Effector memory CD4-positive, alpha-beta T cell (primary cell): ENCODE measurements at places on chromosomes 6 and 20.

- no peak for DNase-seq
- H3K36me3 ChIP-seq = no peaks in the 10 kb centered on the region
- H3K4me1 ChIP-seq = no peaks in the 10 kb centered on the region
- H3K27ac ChIP-seq = no peak overlapping the region
Measured at GRCh38 chr6:53627391-53628218, 38.0 kb downstream of the KLHL31 start.

GRCh38 chr6:140567466-140567865 is 1193.0 kb upstream of the CITED2 start:
- H3K27ac ChIP-seq = no peak overlapping the region
- no peaks in the 10 kb centered on the region for H3K36me3 ChIP-seq
- no peaks in the 10 kb centered on the region for H3K27me3 ChIP-seq
- no peaks in the 10 kb centered on the region for H3K4me1 ChIP-seq

DNA sequence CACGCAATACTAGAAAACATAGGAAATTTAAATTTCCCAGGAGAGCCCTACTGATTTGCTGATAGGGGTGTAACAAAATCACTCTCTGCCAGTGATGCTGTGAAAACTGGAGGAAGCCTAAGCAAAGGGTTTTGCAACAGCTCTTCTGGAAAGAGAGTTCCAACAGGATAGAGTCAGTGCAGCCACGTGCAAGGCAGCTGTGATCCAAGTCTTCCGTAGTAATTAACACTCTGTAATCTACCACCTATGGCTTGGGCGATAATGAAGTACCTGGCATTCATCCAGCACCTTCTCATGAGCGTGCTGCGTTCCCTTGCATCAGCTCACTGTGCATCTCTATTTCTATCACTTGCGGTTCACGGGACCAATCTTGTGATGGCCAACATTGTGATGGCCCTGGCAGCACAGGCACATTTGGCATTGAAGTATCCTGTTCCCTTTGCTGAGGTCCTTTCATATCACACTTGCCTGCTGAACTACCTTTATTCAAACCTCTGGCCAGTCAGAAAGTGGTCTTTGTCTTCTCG is 48.2 kb downstream of the IRF4 start:
- H3K27ac ChIP-seq = no peak overlapping the region
- no peak overlapping the region for H3K4me3 ChIP-seq
- peaks cover 7% of the 10 kb centered on the region for H3K4me1 ChIP-seq
- no peaks in the 10 kb centered on the region for H3K36me3 ChIP-seq
- no peak for DNase-seq

DNA sequence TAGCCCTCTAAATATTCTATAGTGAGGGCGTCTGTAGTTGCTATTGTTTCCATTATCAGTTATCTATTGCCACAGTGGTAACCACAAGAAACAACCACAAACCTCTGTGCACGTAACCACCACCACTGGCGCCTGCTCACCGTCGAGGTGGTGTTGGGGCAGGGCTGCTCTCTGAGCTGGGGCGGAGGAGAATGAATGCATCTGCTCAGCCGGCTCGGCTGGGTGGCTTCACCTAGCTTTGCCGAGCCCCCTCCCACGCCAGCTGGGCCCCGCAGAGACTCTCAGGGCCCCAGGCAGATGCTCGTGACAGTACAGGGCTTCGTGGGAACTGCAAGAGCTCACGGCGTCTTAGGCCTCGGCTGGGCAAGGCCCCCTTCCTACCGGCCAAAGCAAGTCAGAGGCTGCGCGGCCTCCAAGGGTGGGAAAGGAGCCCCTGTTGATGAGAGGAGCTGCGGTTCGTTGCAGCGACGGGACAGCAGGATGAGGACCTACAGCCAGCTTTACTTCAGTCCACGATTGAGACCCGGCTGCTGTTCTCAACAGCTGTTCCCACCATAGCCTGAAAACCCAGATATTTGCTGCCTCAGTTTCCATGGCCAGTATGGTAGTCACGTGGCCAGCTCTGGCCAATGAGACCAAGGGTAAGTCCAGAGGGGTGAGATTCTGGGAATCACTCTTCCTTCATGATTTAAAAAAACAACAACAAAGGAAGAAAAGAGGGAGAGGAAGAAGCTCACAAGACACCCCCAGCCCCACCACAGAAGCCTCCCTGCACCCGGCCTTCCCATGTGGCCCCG is 120.2 kb upstream of the AFDN start:
- H3K27ac ChIP-seq = no peak overlapping the region
- peaks cover 10% of the 10 kb centered on the region for H3K27me3 ChIP-seq
- H3K4me3 ChIP-seq = peak overlapping the region; percentile 18

DNA sequence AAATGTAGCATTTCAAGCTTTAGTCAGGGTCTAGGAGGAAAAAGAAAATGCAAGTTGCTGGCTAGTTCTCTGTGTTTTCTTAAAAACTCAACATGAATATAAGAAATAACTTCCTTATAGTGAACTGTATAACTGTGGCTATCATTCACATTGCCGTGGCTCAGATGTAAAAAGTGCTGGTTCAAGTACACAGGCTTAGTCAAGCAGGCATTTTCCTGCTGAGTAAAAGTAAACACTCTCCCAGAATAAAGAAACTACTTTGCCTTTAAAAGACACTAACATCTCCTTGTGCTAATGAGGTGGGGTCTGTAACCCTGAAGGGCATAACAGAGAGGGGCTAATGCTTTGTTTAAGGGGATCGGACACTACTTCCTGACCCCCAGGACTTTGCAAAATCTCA is 3.3 kb downstream of the ATP5F1E start:
- H3K27ac ChIP-seq = no peak overlapping the region
- H3K4me3 ChIP-seq = no peak overlapping the region
- no peak for DNase-seq
- peaks cover 24% of the 10 kb centered on the region for H3K4me1 ChIP-seq
- H3K36me3 ChIP-seq = peaks cover 50% of the 10 kb centered on the region

- no peak overlapping the region for H3K4me3 ChIP-seq
- no peaks in the 10 kb centered on the region for H3K27me3 ChIP-seq
- no peaks in the 10 kb centered on the region for H3K36me3 ChIP-seq
- no peak for DNase-seq
- H3K27ac ChIP-seq = no peak overlapping the region
Measured at GRCh38 chr20:43975096-43975768, 60.6 kb downstream of the TOX2 start.

DNA sequence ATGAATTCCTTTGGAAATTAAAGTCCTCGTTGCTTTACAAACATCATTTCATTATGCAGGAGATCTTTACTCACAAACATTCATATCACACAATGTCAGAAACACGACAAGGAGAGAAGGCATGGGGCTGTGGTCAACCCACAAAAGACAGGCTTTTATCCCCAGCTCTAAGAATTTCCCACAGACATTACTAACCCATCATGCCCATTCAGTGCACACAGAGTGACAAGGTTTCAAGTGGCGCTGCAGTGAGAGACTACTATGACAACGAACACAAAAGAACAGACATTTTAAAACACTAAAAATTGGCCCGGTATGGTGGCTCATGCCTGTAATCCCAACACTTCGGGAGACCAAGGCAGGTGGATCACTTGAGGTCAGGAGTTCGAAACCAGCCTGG is 579.8 kb upstream of the AGPAT4 start:
- H3K27ac ChIP-seq = no peak overlapping the region
- DNase-seq = no peak

DNA sequence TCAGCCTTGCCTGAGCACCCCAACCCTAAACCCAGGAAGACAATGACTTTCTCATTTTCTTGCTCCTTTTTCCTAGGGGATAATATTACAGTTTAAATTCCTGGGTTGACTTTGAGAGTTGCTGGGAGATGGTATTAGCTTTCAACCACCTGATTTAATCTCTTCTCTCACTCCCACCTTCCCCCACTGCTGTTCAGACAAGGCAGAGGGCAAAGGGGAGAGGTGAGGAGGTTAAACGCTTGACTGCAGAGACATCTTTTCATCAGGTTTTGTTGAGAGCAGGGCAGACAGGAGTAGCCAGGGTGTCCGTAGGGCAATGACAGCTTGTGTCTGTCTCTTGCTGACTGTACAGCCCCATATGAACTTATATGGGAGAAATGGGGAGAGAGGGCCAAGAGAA is 811.2 kb downstream of the MAFB start:
- no peaks in the 10 kb centered on the region for H3K36me3 ChIP-seq
- H3K27me3 ChIP-seq = no peaks in the 10 kb centered on the region

DNA sequence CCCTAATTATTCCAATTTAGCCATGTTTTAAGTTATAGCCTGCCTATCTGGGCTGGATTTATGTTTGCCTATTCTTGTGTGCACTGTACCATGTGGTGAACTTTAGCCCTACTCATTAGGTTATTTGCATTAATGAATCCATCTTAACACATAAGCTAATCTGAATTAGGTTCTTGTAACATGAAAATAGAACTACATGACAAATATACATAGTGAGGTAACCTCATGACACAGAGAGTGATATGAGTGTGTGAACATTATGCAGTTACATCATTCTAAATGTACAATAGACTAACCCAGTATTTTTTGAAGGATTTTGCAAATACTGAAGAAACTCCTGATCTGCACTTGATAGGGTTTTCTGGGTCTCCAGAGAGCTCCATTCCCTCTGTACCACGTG is 733.7 kb upstream of the CITED2 start:
- H3K4me1 ChIP-seq = no peaks in the 10 kb centered on the region
- no peak for DNase-seq
- no peak overlapping the region for H3K27ac ChIP-seq
- H3K36me3 ChIP-seq = no peaks in the 10 kb centered on the region
- H3K4me3 ChIP-seq = no peak overlapping the region

GRCh38 chr20:35632539-35633115 is 17.0 kb downstream of the SPAG4 start:
- H3K27me3 ChIP-seq = no peaks in the 10 kb centered on the region
- no peaks in the 10 kb centered on the region for H3K4me1 ChIP-seq
- H3K36me3 ChIP-seq = peaks cover 39% of the 10 kb centered on the region
- no peak overlapping the region for H3K27ac ChIP-seq
- no peak overlapping the region for H3K4me3 ChIP-seq

GRCh38 chr6:22222469-22222868 is 74.4 kb downstream of the PRL start:
- no peaks in the 10 kb centered on the region for H3K36me3 ChIP-seq
- no peak for DNase-seq
- no peak overlapping the region for H3K27ac ChIP-seq

GRCh38 chr20:37777988-37778659 is 84.3 kb downstream of the CTNNBL1 start:
- H3K4me3 ChIP-seq = no peak overlapping the region
- H3K36me3 ChIP-seq = peaks cover 37% of the 10 kb centered on the region
- no peak overlapping the region for H3K27ac ChIP-seq
- H3K27me3 ChIP-seq = no peaks in the 10 kb centered on the region

GRCh38 chr6:36608788-36609563 is 14.8 kb downstream of the SRSF3 start:
- peaks cover 4% of the 10 kb centered on the region for H3K4me1 ChIP-seq
- peaks cover 62% of the 10 kb centered on the region for H3K36me3 ChIP-seq
- H3K4me3 ChIP-seq = no peak overlapping the region
- DNase-seq = no peak

DNA sequence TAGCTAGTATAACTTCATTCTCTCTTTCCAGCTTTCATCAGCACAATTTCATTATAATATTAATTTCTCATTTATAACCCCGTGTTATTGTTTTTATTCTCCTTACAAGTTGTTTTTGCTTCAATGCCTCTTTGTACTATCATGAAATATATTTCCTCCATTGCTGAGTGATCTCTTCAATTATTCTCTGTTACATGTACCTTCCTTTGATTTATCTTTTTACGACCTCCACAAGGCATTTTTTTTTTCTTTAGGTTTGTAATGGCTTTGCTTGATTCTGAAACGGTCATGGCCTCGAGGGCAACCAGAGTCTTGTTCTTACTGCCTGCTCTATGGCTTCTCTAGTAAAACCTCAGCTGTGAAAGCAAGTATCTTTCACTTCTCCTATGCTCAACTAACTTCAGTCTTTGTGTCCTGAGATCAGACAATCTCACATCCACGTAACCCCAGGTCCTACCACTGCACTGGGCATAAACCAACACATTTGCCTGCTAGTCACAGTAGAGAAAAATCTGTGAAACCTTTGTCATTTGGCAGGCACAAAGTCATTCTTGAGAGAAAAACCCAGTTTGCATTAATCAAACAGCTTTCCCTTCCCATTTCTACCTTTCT is 119.9 kb downstream of the UST start:
- no peak for DNase-seq
- no peak overlapping the region for H3K27ac ChIP-seq
- H3K4me3 ChIP-seq = no peak overlapping the region
- no peaks in the 10 kb centered on the region for H3K36me3 ChIP-seq
- H3K27me3 ChIP-seq = no peaks in the 10 kb centered on the region

DNA sequence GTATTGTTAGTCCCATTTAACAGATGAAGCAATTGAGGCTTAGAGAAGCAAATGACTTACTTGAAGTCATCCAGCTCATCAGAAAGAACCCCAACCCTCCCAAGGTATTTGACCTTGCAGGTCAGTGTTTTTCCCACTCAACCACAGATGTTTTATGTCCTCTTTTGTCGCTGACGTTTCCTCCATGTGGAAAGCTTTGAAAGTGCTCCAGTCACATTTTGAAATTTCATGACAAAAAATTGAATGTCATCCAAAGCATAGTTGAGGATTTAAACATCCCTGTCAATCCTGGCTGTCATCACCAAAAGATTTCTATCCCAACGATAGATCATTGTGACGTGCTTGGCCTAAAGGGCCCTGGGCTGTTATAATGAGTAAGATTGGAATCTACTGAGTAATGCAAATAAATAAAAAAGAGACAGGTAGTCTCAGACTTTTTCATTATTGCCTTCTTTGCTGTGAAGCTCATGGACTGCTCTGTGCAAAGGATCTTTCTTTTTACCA is 102.7 kb downstream of the TSHZ2 start:
- no peaks in the 10 kb centered on the region for H3K36me3 ChIP-seq
- no peak overlapping the region for H3K27ac ChIP-seq
- no peaks in the 10 kb centered on the region for H3K4me1 ChIP-seq
- no peak overlapping the region for H3K4me3 ChIP-seq
- H3K27me3 ChIP-seq = no peaks in the 10 kb centered on the region
- DNase-seq = no peak

DNA sequence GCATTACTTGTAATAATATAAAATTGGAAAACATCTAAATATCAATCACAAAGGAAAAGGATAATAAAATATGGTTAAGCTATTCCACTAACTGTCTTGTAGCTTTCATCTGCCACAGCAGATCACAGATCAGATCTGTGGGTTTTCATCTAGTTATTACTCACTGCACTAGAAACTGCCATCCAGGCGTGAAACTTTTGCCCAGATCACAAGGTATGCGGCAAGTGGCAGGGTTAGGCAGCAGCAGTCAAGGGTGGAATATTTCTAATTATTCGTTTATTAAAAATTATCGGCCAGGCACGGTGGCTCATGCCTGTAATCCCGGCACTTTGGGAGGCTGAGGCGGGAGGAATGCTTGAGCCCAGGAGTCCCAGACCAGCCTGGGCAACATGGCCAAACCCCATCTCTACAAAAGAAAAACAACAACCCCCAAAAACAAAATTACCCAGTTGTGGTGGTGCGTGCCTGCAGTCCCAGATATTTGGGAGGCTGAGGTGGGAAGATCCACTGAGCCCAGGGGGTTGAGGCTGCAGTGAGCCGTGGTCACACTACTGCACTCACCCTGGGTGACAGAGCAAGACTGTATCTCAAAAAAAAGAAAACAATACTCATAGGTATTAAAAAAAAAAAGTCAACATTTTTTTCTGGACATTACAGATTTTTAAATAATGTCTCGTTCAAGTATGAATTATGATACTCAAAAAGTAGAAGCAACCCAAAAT is 32.1 kb downstream of the BEND3 start:
- DNase-seq = no peak
- H3K27me3 ChIP-seq = no peaks in the 10 kb centered on the region
- H3K4me3 ChIP-seq = no peak overlapping the region
- H3K27ac ChIP-seq = no peak overlapping the region
